ENCODE measurements at places on chromosomes 5 and 9. TPM values are rescaled to one million over a fixed set of nuclear protein-coding genes. Genes with fewer than 3 reads are reported as not detected.

DNA sequence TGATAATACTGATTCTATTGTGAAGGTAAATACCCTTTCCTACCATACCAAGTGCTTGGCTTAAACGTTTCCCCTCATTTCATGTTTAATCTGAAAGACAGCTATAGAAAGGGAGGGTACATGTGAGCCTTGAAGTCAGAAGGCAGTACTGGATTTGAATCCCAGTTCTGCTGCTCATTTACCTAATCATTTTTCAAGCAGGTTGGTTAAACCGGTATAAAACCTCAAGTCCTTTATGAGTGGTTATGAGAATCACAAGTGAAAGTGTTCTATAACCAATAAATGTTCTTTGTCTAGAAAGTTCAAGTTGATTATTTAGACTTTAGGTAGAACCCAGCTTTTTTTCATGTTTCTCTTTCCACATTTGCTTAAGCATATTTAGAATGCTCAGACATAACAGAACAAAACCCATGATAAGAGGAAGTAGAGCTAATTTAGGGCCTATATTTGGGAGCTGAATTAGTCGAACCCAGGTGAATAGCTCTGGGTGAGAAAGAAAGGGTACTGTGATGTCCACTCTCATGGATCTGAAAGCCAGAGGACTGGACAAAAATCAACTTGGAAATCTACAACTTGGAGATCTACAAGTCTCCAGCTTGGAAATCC lies 29.7 kb upstream of the F2RL2 start:
- DNase-seq = no peak

GRCh38 chr9:36845844-36846243 lies 188.2 kb downstream of the PAX5 start:
- DNase-seq = no peak

DNA sequence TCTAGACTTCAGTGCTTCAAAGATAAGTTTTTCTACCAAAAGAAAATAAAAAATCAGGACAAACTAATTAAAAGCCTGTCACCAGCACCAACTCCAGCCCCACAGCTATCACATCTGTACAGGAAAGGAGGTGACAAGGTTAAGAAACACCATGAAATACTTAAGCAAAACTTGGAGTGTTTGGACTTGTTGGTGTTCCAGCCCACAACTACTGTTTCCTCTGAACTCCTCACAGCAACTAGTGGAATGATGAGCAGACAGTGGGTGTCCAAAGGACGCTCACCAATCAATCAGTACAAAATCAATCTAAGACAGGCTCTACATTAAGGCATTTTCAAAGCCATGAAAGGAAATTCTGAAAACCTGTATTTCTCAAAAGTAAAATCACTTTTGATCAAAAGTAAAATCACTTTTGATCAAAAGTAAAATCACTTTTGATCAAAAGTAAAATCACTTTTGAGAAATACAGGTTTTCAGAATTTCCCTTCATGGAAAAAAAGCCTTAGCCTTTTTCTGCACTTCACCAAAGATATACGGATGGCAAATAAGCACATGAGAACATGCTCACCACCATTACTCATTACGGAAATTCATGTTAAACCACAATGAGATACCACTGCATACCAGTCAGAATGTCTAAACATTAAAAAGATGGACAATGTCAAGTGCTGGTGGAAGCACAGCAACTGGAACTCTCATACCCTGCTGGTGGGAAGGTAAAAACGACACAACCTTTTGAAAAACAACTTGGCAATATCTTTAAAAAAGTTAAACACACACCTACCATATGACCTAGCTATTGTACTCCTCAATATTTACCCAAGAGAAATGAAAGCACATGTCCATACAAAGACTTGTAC lies 79.7 kb downstream of the MED27 start:
- no peak for DNase-seq

The RALGDS gene
- 34.6 TPM for polyA plus RNA-seq

DNA sequence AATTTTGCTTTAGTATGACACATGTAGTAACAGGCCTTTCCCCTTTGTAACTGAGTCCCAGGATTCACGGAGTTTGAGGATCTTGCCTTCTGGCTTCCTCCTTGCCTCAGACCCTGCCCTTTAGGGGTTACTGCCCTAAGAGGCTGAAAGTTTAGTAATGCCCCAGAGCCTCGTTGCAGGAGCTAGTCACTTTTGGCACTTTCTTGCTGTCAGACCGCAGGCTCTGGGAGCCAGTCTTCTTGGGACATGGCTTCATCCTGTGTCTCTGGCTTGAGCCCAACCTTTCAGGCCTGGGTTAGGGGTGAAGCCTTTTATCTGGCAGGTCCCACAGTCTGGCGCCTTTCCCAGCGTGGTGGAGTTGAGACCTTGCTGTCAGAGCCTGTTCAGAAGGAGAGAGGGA lies 185.6 kb upstream of the DMRT1 start:
- no peak for DNase-seq

DNA sequence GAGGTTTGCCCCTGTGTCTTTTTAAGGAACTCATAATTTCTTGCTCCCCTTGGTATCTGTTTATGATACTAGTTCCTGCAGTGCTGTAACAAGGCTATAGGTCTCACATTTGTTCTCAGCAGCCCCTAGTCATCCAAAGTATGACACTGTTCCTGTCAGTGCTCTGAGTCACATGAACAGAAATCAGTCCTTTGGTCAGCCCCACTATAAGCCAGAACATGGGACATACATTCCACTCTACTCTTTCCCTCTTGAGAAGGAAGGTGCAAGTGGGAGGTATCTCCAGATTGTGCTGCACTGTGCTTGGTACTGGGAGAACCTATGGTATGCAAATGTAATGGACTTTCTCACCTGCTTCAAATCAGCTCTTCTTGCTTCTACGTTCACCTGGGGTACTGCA lies 87.0 kb downstream of the IARS1 start:
- no peak for DNase-seq

The LOX gene
- 40.5 TPM for polyA plus RNA-seq

The FOXD1 gene
- polyA plus RNA-seq = 11.1 TPM

DNA sequence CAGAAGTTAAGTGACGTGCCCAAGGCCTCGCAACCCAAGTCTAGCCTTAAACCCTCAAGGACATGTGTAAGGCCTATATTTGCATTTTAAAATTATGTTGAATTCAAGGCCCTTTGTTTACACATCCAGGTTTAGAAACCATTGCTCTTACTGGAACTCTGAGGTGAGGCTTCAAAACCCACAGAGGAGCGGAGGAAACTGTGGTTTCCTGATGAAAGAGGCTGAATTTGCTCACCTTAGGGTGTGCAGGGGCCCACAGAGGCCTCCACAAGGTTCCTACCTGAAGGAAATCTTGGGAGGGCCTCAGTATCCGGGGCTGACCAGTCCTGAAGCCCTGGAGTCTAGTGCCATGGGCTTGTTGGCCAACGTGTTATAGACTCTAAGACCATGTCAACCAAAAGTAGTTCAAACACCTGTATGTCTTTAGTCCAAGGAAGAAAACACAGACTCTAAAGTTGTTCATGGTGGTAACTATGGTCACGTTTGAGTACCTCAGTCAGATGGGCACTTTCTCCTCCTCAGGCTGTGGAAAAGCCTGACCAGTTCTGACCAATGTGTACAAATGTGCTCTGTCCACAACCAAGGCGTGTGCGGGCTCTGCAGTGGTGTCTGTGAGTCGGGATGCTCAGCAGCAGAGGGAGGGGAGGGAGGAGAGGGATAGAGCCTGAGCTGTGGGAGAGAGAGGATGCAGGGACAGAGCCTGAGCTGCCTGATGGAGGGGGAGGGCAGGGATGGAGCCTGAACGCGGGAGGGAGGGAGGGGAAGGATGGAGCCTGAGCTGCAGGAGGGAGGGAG lies 124.6 kb upstream of the ERCC6L2 start:
- no peak for DNase-seq

GRCh38 chr9:33956544-33956943 lies 92.1 kb downstream of the UBAP2 start:
- no peak for DNase-seq

- no peak for DNase-seq
Measured at GRCh38 chr9:132791699-132792240, 86.3 kb downstream of the AK8 start.

GRCh38 chr5:112479418-112479817 lies 60.3 kb upstream of the EPB41L4A start:
- DNase-seq = no peak

The C9 gene
- polyA plus RNA-seq = 0.37 TPM

DNA sequence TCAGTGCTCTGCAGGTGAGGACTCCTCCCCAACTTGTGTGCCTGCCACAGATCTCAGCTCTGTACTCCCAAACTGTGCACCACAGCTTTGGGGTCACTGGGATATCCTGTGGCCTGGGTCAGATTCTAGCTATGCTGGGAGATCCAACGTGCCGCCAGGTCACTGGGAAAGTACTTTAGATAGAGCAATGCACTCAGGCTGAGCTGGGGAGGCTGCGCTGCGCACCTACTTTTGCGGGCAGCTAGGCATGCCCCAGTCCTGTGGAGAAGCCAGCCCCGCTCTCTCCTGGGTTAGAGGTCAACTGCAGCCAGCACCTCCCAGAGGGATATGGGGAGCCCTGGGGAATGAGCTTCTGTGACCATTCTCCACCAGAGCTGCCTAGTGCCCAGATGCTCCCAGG lies 552.1 kb upstream of the CDH9 start:
- no peak for DNase-seq

DNA sequence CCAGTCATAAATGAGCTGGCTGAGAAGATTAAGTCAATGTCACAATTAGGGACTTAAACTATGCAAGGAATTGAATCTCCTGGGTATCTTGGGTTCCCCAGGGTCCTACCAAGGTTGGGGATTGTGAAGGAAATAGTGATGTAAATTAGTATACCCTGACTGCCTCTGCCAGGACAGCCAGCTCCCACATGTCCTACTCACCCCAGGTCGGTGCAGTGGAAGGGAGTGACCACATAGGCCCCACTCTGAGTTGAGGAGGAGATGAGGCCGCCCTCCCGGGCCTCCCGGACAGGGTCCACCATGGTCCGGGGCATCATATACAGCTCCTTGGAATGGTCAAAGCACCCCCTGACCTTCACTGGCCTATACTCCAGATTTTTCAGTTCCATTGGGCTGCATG lies 2.7 kb downstream of the SURF1 start:
- DNase-seq = no peak

DNA sequence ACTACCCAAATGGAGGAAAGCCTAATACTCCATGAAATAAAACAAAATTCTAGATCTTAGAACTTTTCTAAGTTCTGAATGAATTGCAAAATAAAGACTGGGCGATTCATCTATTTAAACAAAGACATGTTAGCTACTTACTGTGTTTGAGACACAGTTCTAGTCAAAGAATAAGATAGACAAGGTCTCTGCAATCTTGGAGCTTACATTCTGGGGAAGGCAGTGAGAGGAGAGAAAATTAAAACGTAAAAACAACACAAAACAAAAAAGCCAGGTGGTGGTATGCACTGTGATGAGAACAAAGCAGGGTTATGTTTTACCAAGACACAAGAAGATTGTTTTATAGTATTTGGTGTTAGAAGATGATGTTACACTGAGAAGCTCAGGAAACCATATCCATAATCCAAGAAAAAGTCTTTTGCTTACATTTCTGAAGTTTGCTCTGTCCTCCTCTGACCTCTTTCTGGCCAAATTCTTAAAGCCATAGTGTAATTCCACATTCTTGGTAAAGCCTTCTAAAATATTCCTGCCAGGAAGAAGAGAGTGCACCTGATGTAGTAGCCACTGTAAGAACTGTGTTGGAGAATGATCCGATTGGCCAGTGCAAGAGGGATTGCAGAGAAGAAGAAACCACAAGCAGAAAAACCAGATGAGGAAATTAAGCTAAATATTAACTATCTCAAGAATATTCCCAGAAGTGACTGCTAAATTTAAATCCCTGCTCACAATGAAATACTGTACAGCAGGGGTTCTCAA lies 218.4 kb downstream of the PCSK1 start:
- DNase-seq = no peak

DNA sequence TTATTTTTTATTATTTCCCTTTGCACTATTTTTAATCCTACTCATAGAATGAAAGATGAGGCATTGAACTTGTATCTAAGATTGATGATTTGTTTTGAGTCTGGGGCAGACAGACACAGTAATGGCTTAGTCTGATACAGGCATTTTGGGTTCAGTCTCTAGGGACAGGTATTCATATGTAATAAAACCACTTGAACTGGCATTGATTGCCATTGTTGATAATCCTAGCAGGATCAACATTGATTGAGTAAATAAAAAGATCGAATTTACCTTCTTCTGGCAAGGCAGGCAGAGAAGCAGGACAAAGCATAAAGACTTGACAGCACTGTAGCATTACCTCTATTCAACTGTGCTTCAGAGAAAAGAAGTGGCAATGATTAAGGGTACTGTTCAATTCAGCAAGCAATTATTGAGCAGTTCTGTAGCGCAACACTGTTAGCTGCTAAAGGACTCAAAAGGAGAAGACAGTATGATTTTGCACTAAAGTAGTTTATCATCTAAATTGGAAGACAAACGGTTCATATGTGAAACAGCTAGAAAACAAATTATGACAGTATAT lies 144.4 kb downstream of the COMMD10 start:
- DNase-seq = no peak

Measured in left kidney (tissue), 8 donors.